ENCODE measurements at places on chromosomes 2 and 18.

GRCh38 chr2:111037128-111037527 is 83.6 kb upstream of the BCL2L11 start:
- DNase-seq: peak; percentile 46

- no peak for DNase-seq
These were observed 13.1 kb downstream of the PTPRN start for GRCh38 chr2:219296142-219296541.

GRCh38 chr2:134183679-134184078 is 70.2 kb upstream of the MGAT5 start:
- DNase-seq: no peak

DNA sequence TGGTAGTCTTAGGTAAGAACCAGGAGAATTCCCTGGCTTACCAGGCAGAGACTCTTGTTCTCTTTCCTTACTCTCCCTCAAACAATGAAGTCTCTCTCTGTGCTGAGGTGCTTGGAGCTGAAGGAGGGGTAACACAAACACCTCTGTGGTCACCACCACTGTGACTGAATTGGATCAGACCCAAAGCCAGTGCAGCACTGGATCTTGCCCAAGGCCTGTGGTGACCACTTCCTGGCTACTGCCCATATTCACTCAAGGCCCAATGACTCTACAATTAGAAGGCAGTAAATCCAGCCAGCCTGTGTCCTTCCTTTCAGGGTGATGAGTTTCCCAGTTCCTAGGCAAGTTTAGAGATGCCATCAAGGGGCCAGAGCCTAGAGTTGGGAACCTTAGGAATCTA is 706.8 kb downstream of the SLC4A3 start:
- DNase-seq: peak; percentile 96

DNA sequence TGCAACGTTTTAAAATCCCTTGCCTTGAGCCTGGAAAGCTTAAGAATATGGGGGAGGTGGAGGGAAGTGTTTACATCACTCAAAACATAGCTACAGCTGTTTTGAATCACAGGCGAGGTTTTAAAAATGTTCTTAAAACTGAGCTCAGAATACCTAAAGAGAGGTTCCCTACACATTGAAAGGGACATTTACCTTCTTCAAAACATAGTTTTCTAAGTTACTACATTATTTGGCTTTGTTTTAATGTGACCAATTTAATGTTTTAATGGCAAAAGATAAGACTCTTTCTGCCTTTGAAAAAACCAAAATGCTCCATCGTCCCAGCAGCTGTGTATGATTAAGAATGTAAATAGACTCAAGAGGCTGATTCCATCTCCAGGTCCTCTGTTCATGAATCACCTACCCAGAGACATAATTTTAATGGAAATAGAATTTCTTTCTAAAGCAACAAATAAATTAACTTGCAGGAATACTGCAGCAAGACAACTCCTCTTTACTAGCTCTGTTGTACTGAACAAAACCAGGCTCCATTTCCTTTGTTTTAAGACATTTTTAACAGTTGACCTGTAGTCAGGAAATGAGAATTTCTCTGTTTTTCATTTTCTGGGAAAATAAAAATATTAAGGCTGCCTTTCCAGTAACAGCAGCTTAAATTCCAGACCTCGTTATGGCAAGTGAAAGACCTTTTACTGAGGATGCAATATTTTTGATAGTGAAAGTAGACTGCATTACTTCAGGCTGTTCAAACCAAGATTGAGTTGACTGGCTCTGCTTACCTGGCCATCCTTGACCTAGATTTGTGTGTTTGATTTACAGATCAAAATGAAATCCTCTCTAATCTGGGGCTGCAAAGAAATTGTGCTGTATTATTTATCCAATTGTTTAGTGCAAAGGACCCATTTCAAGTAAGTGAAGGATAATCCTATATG is 33.7 kb upstream of the WDR75 start:
- DNase-seq: peak; percentile 66

- no peak for DNase-seq
These were observed 214.3 kb downstream of the MGAT5 start for GRCh38 chr2:134468164-134468563.

- peak; percentile 48 for DNase-seq
These were observed 59.6 kb downstream of the TPGS2 start for GRCh38 chr18:36769172-36769571.

- no peak for DNase-seq
These were observed 113.9 kb downstream of the PTPN4 start for GRCh38 chr2:119873350-119874315.

- peak; percentile 25 for DNase-seq
These were observed 198.5 kb upstream of the SMIM21 start for GRCh38 chr18:75625966-75626365.

DNA sequence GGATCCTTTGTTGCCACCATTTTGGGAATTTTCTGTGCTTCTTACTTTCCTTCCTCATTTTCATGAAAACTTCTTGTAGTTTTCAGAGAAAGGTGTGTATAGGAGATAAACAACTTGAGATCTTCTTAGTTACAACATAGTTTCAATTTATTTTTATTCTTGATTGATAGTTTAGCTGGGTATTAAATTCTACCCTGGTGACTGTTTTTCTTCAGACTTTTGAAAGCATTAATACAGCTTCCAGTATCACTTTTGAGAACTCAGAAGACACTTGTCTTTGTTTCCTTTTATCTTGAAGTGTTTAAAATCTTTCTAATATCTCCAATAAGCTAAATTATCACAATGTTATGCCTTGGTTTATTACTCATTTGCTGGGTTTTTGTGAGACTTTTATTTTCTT is 167.5 kb upstream of the DPP10 start:
- no peak for DNase-seq

- DNase-seq: no peak
These were observed 112.8 kb upstream of the NCK2 start for GRCh38 chr2:105631922-105632321.

- DNase-seq: no peak
These were observed 62.7 kb upstream of the REV1 start for GRCh38 chr2:99552529-99552928.

DNA sequence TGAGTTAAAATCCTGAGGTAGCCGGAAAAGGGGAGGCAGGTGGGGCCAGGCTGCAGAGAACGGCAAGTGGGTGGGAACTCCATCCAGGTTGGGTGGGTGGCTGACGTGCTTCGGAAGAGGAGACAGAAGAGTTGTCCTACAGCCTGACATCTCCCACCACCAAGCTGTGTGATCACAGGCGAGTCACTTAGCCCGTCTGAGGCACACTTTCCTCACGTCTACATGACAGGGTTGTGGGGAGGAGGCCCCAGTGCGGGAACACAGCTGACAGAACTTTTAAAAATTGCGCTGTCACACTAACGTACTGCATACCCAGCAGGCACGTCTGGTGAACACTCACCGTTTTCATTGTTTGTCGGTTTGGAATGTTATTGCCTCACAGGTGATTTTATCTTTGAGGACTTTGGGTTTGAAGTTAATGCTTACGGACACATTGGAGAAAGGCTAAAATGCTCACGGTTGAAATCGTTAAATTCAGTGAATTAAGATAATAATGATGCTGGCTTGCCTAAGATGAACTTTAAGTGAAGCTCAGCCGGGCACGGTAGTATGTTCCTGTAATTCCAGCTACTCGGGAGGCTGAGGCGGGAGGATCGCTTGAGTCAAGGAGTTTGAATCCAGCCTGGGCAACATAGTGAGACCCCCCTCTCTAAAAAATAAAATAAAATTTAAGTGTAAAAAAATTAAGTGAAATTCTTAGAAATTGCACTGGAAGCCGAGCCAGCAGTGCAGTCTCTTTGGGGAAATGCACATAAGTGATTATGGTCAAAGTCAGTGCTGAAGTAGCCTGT is 8.9 kb downstream of the EMILIN2 start:
- no peak for DNase-seq

DNA sequence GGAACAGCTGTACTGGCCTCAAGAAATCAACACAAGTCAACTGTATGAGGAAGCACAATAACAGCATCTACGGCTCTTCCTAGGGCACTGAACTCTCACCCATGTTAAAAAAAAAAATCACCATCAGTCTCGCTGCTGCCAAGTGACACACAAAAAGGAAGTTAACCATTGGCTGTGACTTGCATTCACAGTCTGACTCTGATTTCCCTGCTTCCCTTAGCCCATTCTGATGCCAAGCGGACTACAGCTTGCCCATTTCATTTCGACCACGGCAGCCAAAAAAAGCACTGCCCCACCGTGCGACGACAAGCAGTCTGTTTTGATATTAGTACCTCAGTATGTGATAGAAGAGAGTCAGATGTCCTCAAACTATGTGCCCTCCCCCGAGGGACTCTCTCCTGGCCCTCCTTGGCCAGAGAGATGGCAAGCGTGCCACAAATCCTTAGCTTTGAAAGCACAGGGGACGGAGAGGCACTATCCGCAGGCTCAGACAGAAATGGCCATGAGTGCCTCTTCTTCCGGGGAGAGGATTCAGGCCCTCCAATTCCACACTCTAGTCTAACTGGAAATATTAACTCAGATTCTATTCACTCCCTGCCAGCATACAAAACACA is 250.0 kb downstream of the TCF4 start:
- DNase-seq: no peak

DNA sequence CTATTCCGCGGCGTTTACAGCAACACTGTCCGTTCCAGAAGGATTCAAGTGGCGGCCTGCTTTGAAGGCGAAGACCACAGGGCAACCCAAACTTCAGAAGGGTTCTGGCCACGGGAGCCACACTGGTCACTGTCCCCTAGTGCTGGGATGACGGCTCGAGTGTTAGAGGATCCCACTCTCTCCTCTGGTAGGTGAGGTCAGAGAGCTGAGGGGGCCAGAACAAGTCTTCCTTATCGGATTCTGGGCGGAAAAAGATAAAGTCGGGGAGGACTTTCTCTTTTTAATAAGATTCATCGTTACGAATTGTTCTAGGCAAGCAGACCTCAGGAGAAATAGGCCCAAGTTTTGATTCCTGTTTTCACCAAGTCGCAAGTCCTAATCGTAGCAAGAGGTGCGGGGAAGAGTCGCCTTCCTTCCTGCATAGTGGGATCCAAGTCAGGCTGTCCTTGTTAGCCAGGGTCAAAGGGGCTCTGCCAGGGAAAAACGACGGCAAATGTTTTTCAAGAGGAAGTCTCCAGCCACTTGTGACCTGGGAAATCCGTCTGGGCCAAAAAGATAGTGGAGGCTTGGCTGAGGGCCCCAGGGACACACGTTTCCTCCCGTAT is 864 bp upstream of the MYL12A start:
- DNase-seq: no peak

GRCh38 chr18:51540562-51540961 is 343.1 kb upstream of the MEX3C start:
- DNase-seq: no peak

- DNase-seq: no peak
These were observed 6.5 kb downstream of the NFE2L2 start for GRCh38 chr2:177258059-177258458.

DNA sequence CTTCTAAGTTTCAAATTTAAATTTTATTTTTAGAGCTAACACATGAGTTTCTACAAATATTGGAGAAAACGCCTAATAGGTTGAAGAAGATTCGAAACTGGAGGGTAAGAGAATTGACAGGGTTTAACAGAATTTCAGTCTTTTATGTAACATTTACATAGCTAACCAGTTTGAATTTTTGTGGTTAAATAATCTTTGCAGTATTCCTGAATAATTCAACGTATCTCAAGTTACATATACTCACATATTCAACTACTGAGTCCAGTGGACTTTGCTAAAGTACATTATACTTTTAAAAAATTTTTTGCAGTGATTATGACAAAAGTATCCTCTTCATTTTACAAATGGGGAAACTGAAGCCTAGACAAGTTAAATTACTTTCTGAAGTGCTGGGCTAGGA is 34.0 kb downstream of the CCNT2 start:
- no peak for DNase-seq

DNA sequence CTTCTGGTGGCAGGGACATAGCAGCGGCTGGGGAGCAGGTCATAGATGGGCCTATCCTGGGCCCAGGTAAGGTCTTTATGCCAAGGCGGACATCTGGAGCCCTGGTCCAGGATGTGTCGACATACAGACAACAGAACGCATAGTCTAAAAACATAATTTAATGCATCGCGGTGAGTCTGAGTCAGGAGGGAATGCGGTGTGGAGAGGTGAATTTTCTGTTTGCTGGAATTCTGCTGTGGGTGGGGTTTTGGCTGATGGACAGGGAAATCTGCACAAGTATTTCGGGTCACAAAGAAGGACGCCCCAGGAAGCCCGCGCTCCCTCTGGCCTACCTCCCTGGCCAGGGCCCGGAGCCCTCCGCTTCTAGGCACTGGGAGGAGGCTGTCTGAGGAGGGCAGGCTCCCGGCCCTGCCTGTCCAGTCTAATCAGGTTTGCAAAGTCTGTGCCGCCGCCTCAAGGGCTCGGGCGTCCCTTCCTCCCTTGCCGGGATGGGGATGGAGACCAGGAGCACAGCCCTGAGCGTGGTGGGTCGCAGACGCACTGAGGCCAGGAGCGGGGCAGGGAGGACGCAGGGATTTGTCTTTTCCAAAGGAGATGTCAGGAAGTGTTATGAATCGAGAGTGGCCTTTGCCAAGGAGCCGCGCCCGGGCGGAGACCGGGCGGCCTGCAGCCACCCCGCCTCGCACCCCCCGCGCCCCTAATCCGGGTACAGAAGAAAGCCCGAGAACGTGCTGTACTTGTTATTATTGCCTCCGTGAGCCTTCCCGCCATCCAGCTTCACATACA is 2.3 kb downstream of the C1QL2 start:
- DNase-seq: no peak

DNA sequence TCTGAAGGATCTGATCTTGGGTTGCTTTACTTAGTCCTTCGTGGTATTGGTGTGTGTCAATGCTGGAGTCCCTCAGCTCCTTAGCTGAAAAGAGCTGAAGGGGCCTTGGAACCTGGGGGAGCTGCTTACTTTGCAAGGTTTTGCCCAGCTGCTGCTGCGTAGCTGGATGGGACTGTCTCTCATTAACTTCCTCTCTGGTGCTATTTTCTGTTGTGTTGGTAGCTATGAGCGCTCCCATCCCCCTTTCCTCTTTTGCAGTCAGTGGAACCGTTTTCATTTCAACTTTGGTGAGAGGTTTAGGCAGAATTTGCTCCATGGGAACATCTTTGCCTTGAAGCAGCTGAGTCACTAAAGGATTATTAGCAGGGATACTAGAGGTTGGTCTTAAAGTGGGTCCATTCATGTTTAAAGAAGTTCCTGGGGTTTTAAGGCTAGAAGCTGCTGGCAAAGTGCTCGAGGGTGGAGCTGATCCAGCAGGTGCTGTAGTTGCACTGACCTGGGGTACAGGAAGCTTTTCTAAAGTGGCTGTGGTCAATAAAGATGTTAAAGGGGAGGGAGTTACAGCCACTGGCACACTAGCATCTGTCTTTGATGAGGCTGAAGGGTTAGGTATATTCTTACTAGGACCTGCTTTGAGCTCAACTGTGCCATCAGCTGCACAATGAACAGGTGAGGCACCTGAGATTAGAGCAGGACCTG is 69.9 kb upstream of the DTNB start:
- DNase-seq: no peak

DNA sequence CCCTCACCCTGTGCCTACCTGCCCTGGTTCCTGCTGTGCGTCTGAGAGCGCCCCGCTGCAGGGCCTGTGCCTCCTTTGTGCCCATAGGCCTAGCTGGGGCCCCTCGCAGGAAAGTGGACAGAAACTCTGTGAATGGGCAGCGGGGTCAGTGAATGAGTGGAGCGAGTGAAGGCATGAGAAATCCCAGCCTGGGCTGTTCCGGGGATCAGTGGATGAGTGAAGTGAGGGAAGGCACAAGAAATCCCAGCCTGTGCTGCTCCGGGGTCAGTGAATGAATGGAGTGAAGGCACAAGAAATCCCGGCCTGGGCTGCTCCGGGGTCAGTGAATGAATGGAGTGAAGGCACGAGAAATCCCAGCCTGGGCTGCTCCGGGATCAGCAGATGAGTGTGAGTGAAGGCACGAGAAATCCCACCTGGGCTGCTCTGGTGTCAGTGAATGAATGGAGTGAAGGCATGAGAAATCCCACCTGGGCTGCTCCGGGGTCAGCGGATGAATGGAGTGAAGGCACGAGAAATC is 2.0 kb downstream of the COLEC11 start:
- DNase-seq: no peak
